HS-27A (cell line): ENCODE measurements at places on chromosomes 12 and 14.

GRCh38 chr14:63632932-63633514 lies 8.6 kb downstream of the WDR89 start:
- DNase-seq, result no peak

DNA sequence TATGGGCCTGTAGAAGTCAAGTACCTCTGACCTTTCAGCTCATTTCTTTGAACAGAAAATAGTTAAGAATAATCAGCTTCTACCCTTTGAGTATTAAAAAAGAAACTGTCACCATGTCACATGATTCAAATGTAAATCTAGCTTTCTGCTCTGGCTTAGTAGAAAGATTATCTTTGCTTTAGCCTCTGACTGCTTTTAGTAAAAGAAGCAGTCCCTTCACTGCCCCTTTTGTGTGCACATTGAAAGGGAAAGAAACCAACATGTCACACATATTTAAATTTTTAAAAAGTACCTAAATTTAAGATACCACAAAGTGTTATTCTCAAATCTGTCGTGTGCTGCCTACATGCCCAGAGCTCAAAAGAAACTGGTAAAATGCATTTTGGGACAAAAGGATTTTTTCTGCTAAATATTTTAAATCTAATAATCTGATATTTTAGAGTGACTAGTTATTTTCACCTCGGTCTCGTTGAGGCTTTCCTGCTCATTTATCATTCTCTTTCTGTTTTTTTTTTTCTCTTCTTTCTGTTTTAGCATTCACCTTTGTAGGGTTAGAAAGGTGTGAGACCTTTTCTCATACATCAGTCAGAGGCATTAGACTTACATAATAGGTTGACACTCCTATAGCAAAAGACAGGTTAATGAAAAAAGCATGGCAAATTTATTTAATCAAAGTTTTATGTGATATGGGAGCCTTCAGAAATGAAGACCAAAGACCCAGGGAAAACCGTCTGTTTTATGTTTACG lies 41.3 kb downstream of the SLC16A7 start:
- DNase-seq, result no peak

GRCh38 chr12:52305921-52306705 lies 14.8 kb upstream of the KRT81 start:
- no peak for DNase-seq

GRCh38 chr12:92076101-92076500 lies 69.5 kb downstream of the BTG1 start:
- no peak for DNase-seq

DNA sequence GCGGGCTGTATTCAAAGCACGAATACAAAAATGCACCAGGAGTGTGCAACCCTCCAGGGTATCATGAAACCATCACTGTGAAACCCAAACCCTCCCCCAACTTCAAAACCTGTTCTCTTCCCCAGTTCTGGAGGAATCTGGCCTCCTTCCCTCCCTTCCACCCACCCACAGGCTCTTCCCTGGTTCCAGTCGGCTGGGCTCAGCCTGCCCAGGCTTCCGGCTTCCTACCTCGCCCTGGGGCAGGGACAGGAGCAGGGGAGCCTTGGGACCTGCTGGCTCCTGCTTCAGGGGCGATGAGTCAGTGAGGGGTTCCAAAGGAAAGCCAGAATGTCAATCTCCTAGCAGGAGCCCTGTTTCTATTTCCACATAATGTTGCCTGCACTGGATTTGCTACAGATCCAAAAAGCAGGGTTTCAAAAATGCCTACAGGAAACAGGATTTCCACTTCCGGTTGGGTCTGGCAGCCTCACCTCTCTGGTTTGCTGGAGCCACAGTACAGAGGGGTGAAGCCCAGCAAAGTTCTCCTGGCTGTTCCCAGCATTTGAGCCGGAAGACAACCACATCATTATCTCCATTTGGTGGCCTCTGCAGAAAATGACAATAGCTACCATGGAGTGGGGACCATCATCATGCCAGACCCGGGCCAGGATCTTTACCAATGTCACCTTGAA lies 278.3 kb downstream of the DPF3 start:
- DNase-seq, result no peak
